B cell (primary cell): ENCODE measurements at places on chromosomes 1 and 21.

DNA sequence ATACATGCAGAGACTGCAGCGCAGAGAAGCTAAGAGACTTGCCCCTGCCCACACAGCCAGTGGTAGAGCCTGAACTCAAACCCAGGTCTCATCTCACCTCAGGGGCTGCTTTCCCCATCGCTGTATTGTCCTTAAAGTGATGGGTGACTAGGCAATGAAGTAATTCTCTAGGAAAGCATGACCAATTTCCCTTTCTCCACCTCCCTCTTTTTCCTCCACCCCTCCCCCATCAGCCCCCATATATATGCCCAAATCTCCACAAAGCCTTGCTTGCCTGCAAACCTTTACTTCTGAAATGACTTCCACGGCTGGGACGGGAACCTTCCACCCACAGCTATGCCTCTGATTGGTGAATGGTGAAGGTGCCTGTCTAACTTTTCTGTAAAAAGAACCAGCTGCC lies at the start of gene IL24:
Gene IL24, plus strand, starts transcription at position 269 of the 400 bp plus-strand sequence. CDS start 390 bp downstream, outside the sequence.
- DNase-seq, result no peak

DNA sequence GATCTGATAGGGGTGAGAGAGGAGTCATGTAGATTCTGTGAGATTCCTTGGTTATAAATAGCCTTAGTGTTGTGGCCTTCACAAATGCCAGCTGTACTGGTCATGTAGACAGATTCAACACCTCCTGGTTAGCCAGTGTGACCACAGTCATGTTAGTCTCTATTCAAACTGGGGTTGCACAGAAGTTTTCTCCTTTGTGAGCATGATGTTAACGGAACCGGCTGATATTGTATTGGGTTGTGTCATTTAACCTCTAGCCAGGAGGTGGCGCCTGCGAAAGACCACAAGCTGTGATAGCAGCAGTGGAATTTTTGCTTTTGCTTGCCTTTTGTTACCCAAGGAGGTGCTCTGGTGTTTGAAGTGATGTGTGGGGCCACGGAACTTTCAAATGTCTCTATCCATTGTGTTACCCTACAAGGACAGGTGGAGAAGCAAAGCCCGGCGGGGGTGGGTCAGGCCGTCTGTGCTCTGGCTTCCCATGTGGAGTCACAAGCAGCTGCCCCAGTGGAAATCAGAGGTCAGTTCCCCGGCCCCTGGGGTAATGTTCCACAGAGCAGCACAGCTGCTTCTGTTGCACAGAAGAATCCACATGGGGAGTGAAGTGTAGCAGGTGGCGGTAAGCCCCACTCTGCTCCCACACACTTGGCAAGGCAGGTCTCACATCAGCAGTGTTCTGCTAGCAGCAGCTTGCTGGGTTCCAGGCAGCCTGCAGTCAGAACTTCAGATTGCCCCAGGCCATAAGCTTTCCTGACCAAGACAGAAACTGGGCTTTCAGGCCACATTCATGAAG lies 112.6 kb downstream of the ADAMTS1 start:
- peak; percentile 26 for DNase-seq

DNA sequence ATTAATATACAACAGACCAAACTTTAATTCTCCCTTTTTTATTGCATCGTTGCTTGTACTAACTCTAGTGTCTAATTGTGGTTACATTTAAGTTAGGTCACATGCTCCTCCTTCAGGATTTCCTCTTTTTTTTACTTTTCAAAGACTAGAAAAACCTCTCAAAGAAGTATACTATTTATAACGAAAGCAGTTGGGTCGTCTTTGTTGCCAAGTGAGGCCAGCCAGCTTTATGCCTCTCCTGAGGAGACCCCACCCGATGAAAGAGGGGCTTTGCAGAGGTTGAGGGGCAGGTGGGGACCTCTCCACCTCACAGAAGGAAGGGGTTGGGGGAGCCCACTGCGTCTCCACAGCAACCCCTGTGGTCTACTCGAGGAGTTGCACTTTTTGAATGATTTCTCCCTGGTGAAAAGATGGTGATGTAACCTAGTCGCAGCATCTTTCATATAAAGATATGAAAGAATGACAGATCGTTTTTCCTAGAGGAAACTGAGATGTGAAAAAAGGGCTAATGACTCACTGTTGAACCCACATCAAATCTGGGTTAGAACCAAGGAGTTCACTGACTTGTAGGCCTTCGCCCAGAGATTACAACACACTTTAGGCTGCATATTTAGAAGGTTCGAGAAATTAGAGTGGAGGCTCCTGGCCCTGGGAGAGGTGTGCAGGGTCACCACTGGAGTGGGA lies 6.4 kb downstream of the TGFB2 start:
- peak; percentile 74 for DNase-seq

- no peak for DNase-seq
Measured at GRCh38 chr1:2604156-2604843, 17.7 kb downstream of the PRXL2B start.

GRCh38 chr1:184896000-184896399 lies 78.3 kb downstream of the NIBAN1 start:
- DNase-seq, result no peak

DNA sequence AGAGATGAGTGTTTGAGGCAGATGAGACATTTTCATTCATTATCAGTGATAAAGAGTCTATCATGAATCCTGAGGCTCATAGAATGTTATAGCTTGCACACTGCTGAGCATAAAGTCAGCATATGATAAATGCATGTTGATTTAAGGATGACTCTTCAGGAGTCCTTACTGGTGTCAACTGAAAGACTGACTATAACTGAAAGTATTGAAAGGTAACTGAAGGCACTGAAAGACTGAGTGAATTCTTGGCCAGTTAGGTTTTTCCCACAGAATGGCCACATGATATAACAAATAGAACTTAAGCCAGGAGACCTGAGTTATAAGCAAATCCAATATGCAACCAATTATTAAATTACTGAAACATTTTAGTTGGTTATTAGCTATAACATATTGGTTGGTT lies 69.0 kb upstream of the HSD17B7 start:
- no peak for DNase-seq

DNA sequence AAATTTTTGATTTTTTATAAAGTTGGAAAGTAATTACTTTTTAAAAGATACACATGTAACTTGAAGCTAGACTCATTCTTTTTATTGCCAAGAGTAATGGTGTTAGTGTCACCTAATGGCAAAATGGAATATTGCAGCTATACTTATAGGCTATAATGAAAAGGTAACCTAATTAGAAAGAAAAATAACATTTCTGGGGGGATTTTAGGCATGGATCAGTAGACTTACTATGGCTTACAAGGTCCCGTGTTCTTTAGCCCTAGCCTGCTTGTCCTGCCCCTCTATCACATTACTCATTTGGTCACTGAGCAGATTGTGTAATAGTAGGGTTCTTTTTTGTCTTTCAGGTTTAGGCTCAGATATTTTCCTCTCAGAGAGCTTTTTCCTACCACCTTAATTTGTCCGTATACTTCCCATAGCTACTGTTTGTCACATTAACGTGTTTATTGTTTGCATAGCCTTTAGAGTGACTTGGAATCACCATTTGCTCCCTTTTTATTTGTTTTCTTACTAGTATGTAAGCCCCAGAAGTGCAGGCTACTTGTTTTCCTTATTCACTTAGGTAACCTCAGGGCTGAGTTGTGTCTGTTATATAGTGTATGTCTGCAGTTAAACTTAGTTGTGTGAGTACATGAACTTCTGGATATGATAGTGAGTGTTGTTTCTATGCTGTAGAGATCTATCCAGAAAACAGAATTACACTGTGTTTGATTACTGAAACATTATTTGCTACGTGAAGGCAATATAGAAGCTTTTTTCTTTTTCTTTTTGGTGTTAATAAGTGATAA lies 58.7 kb downstream of the RABGAP1L start:
- DNase-seq, result peak; percentile 71

DNA sequence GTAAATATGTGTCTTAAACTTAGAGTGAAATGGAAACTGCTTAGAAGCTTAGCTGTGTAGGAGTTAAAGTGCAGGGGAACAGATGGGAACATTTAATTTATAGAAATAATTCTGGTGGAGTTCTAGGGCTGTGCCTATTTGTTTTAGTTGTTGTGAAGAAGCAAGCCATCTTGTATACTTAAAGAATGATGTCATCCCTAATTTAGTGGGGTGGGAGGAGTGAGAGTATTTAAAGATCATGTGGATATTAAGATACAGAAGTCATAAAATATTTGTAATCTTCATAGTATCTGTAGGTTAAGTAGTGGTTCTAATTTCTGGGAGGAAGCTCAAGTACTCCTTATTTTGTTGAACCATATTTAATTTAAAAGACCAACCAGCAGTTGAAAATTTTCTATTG lies 41.5 kb downstream of the BACH1 start:
- no peak for DNase-seq

GRCh38 chr1:114336360-114336759 lies 174.6 kb downstream of the TRIM33 start:
- DNase-seq, result no peak

DNA sequence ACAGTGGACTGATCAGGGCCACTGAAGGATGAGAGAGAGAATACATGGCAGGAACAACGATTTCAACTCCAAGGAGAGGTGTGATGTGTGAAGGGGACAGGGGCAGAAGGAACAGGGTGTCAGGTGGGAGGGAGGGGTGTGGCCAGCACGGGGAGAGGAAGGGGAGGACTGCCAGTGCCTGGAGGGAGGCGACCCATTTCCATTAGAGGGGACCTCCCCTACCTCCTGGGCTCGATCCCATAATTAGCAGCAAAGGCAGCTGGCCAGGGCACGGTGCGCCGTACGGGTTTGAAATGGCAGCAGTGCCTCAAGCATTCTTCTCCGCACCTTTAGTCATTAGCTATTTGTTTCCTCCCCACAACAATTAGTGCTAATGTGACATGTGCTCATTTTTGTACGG lies 22.7 kb downstream of the CRYAA start:
- DNase-seq, result no peak

- DNase-seq, result no peak
Measured at GRCh38 chr1:241020851-241021697, 335.9 kb downstream of the RGS7 start.

DNA sequence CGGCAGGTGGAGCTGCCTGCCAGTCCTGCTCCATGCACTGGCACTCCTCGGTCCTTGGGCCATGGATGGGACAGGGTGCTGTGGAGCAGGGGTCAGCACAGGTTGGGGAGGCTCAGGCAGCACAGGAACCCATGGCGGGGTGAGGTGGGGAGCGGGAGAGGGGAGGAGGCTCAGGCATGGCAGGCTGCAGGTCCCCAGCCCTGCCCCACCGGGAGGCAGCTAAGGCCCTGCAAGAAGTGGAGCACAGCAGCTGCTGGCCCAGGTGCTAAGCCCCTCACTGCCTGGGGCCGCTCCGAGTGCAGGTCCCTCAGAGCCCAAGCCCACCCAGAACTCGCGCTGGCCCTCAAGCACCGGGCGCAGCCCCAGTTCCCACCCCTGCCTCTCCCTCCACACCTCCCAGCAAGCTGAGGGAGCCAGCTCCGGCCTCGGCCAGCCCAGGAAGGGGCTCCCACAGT lies 691 bp upstream of the GBP5 start:
- DNase-seq, result no peak

GRCh38 chr1:21451981-21452411 lies 12.1 kb downstream of the NBPF3 start:
- no peak for DNase-seq
